ENCODE measurements at places on chromosomes 2 and 18.
A peak's percentile ranks its signal among the peaks of the same experiment; 100 is the strongest.

GRCh38 chr2:86370579-86370978, 33.2 kb upstream of the REEP1 start:
- no peak for DNase-seq

- no peak for DNase-seq
These were observed 7.6 kb downstream of the ESPNL start for GRCh38 chr2:238107525-238108422.

DNA sequence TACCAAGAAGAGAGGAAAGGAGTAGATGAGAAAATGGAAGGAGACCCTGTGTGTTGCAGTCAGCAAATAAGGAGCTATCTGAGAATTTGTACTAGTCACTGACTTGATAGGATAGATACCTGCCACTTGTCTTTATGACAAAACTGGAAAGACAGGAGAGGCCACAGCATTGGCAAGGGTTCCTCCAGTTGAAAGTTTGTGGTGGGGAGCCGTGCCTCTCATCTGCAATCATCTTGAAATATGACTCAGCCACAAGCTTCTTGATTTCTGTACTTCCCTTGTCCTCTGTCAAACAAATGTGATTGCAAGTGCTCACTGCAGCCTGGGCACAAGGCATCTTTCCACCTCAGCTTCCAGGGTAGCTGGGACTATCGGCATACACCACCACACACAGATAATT, 99.1 kb downstream of the GREB1L start:
- no peak for DNase-seq

GRCh38 chr18:45026162-45026561, 345.5 kb downstream of the SETBP1 start:
- no peak for DNase-seq

- DNase-seq: no peak
These were observed 45.3 kb upstream of the TANC1 start for GRCh38 chr2:158923180-158923594.

- peak; percentile 67 for DNase-seq
These were observed at the start of gene ASB1 for GRCh38 chr2:238426568-238427434. TSS of gene ASB1 (plus strand) at chr2:238426927. CDS start at chr2:238427071, 144 bp downstream.

- DNase-seq: no peak
These were observed 1206.7 kb upstream of the CDH2 start for GRCh38 chr18:29383311-29384273.

GRCh38 chr2:193965263-193965662, 1691.8 kb upstream of the SLC39A10 start:
- no peak for DNase-seq

DNA sequence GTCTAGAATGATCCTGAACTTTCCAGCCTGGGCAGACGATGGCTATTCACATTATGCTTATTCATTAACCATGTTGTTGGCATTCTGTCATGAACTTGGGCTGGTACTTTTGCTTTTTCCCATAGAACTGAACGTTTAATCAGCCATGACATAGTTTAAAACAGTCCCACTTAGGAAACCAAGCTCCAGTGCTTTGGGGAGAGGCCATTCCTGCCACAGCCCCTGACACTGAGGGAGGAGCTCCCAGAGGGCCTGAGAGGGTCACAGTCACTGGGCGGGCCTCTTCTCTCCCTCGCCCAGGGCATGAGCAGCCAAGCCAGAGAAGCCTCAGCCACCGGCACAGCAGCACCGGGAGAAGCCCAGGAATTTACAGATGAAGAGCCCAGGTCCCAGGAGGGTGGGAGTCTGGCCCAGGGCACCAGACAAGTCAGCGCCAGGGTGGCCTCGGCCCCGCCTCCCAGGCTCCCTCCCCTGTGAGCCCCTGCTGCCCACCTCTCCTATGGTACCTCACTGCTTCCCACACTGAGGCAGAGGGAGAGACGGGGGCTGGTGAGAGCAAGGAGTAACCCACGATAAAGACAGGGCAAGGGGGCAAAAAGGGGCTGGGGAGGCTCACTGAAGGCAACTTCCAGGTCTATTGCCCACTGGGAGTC, 33.6 kb downstream of the MAL start:
- DNase-seq: no peak

GRCh38 chr2:210443527-210443926, 33.0 kb downstream of the LANCL1 start:
- no peak for DNase-seq

GRCh38 chr2:76812156-76812555, 710.0 kb downstream of the LRRTM4 start:
- no peak for DNase-seq

DNA sequence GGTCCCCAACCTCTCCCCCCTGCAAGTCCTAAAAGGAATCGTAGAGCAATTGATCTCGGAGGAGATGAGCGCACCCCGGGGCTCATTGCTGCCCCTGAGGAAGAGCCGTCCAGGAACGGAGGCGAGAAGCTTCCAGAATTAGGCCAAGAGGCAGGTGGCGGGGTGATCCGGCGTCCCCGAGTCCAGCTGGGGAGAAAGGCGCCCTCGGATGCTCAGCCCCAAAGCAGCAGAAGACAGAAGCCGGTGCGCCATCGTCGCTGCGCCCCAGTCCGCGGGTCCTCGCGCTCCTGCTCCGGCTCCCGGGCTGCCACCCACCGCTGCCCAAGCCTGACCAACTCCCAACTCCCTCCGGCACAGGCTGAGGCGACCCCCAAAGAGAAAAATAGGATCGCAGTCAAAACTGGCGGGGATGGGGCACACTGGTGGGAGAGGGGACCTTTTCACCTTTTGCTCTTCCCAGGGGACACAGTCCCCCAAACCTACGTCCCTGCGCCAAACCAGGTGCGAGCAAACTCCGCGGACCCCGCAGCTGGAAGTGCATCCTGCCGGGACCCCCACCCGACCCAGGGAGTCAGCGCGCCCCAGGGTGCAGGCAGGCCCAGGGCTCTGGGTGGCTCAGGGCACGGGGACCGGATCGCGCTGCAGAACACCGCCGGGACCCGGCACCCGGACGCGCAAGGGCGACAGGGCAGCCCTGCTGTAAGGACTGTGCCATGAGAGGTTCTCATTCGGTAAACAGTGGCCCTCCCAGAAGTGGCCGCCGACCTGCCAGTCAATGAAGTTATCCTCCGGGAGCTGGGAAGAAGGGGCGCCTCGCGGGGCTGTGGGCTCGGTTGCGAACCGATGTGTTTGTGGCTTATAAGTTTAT, 8.4 kb upstream of the MEIS1 start:
- DNase-seq: no peak

DNA sequence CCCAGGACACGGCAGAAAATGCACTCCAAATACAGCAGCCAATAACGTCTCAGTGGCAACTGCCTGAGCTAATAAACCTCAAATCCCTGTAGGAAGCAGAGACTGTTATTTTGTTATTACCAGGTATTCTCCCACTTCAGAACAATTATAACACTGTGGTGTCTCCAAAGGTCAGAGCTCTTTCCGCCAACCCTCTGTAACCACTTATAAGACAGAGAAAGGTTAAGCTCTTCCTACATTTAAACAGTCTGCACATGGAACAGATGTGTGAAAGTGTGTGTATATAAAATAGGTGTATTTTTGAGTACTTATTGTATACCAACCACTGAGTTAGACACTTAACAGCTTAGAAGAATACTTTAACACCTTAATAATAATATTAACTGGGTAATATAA, 64.1 kb downstream of the FBXO15 start:
- no peak for DNase-seq

GRCh38 chr2:174499371-174499770, 12.5 kb upstream of the GPR155 start:
- DNase-seq: no peak

- no peak for DNase-seq
These were observed 6.3 kb downstream of the PPP4R3B start for GRCh38 chr2:55610954-55611743.

DNA sequence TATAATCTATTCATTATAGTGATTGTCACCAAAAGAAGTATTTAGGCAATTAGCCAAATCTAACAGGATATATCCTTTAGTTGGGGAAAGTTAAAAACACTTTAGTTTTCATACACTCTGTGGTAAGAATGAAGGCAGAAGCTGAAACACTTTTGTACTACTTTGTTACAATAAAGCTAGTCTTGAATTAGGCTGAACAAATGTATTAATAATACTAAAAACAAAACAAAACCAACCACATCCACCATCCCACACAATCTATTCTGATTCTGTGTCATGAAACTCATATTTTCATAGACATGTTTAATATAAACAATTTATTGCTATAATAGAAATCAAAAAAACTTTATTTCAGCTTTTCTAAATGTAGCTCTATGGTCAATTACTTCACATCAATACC, 508.8 kb downstream of the ZEB2 start:
- DNase-seq: no peak

- DNase-seq: no peak
These were observed 288.3 kb upstream of the TANK start for GRCh38 chr2:160871953-160872352.

GRCh38 chr2:37326285-37326684, 1.7 kb upstream of the PRKD3 start:
- no peak for DNase-seq

DNA sequence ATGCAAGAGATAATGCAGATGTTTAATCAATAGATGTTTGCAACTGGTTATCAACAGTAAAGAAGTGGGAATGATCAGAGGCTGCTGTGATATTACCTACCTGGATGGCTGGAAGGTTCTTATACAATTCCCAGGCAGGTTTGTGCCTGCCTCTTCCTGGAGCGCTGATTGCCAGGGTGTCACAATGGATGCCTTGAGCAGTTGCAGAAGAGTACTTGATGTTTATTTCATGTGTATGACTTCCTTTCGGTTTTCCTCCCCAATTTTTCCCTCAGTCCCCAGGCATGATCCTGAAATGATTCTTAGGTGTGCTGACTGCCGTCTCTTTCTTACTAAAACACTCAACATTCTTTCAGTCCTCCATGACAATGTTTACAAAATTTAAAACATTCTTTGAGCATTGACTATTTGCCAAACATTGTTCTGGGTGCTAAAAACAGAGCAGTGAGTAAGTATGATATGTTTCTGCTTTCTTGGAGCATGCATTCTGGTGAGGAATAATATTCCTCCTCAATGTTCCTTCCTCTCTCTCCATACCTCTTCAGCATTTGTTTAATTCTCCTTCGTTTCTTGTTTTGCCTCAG, 416.6 kb upstream of the TRIB2 start:
- no peak for DNase-seq

GRCh38 chr18:59876310-59876626, 23.5 kb upstream of the PMAIP1 start:
- DNase-seq: no peak

DNA sequence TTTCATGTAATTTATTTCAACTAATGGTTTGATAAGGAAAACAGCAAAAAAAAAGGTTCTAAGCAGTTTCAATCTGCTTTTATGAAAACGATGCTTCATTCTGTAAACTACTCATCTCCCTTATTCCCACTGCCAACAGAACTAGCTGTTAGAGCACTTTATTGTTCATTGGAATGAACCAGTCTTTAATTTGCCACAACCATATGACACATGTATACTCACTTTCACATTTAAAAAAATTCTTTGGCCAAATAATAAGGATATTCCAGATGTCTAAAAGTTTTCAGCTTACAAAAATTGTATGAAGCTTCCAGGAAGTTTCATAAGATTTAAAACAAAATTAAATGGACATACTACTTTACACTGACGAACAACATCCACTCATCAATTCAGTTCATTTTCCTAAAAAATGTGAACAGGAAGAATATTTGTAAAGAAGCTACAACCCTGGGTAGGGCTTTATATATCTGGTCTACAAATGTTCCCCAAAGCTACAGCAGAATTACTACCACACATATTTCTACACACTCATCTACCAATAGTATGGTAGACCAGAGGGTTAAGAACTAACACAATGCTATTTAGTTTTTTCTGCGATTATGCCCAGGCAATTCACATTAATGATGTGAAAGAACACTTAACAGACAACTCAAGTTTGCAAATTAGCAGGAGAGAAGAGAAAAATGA, 37.7 kb downstream of the ZNF521 start:
- no peak for DNase-seq

DNA sequence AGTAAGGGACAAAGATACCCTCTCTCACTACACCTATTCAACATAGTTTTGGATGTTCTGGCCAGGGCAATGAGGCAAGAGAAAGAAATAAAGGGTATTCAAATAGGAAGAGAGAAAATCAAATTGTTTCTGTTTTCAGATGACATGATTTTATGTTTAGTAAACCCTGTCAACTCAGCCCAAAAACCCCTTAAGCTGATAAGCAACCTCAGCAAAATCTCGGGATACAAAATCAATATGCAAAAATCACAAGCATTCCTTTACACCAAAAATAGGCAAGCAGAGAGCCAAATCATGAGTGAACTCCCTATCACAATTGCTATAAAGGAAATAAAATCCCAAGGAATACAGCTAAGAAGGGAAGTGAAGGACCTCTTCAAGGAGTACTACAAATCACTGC, 1130.7 kb upstream of the PIK3C3 start:
- no peak for DNase-seq

DNA sequence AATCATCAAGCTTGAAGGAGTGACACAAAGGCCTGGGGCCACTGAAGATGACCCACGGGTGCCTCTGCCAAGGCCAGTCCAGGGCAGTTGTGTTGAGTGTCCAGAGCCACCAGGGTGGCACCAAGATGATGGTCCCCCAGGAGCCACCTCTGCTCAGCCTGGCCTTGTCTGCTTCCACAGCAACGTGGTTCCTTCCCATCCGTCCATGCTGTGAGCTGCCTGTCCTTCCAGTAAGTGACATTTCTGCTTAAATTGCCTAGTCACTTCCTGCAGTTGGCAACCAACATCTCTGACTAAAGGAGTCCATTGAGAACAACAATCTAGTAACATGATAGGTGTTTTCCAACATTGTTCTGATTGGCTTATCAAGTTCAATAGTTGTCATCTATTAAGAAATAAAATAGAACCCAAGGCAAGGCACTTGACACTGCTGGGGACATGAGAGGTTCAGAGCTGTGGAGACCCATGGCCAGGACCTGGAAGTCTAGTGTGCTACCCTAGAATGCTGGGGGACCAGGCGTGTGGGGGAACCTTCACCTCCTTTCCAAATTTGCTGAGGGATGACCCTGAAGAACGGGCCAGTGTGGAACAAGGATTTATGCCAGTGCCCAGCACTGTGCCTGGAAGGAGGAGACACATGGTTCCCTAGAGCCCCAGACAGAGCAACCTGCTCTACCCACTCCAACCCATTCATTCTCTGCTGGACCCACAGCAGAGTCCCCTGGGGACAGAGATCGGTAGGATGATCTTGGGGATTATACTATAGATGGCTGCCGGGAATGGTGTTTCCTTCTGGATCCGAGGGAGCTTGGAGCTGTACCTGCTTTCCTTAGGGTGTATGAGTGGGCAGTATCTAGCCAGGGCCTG, 98.9 kb upstream of the EPC2 start:
- DNase-seq: no peak

- DNase-seq: no peak
These were observed 154.1 kb downstream of the DPP4 start for GRCh38 chr2:161919873-161920272.

- no peak for DNase-seq
These were observed 40.7 kb downstream of the EIF5B start for GRCh38 chr2:99377879-99378278.

GRCh38 chr18:36187193-36187825, at the start of gene MOCOS:
TSS of gene MOCOS (plus strand) at chr18:36187497. CDS start at chr18:36187540, 43 bp downstream.
- no peak for DNase-seq

- no peak for DNase-seq
These were observed 241.4 kb upstream of the SALL3 start for GRCh38 chr18:78738076-78738690.

Data from activated CD8-positive, alpha-beta memory T cell treated with anti-CD3 and anti-CD28 coated beads for 1 hour (primary cell).